ENCODE measurements at places on chromosomes 2 and 18. TPM values are rescaled to one million over a fixed set of nuclear protein-coding genes. Genes with fewer than 3 reads are reported as not detected.
A peak's percentile ranks its signal among the peaks of the same experiment; 100 is the strongest.

DNA sequence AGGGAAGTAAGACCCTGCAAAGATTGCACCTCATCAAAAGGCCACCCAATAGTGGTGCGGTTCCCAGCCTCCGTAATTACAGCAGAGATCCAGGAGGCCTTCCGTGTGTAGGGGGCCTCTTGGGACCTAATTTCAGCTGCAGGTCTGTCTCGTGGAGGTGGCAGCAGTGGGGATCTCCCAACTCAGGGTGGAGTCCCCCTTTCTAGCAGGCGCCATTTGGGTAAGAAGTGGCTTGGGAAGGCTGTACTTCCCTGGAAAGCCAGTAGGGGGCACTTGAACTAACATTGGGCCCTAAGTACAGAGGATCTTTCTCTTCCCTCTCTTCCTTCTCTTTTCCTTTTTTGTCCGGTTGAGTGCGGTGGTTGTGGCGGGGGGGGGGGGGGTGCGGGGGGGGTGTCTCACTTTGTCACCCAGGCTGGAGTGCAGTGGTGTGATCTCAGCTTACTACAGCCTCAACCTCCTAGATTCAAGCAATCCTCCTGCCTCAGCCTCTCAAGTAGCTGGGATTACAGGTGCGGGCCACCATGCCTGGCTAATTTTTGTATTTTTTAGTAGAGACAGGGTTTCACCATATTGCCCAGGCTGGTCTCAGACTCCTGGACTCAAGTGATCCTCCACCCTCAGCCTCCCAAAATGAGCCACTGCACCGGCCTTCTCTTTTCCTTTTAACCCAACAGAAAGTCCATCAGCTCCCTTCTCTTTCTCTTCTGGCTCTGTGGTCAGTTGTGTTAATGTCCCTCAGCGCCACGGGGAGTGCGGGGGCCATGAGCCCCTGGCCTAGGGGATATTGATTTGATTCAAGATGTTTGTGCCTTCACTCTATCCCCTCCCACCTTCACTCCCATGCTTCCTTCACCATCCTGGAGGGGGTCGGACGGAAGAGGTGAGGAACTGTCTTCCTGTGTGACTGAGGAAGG, 32.0 kb downstream of the CENPO start:
- DNase-seq, result peak; percentile 31

GRCh38 chr2:198297350-198297749, 493.0 kb downstream of the PLCL1 start:
- DNase-seq, result no peak

DNA sequence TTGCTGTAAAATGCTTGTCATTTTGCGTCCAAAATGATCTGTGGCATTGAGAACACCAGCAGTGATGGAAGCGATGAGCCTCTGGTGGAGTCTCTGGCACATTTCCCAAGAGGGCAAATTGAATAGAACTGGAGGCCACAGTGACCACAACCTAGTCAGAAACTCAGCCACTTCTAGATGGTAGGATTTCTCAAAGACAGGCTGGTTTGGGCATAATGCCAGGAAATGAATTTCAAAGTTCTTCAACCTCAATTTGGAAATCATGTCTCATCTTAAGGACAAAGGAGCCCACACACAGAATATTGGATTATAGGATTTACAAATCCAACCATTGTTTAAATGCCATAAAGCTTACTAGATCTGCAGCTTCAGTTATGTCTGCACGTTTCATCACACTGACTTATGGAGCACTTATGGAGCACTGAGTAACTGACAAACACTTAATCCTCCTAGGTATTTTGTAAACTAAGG, 132.1 kb downstream of the COL6A3 start:
- no peak for DNase-seq

DNA sequence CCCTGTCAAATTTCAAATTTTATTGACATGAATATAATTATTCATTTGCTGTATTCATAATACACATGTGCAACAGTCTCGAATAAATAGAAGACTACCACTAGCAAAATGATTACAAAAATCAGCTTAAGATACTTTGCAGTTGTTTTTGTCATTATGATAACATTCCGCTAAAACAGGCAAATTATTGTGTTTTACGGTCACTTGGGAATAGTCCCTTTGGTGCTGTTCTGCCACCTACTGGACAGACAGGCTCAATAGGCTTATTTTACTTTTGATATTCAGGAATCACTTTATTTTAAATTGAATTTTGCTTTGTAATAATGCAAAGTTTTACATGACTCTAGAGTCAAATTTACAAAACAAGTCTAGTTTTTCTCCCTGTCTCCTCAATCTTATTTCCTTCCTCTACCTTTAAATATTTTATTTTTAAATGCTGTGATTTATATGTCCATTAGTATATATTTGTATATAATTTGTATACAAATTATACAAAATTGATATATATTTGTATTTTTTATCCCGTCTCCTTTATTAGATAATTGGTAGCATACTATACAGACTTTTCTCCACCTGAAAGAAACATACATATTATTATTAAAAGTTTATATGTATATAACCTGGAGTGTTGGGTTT, 456.3 kb downstream of the DLGAP1 start:
- DNase-seq, result peak; percentile 70

ELOA2 gene
- not detected for total RNA-seq

CHRNG gene
- total RNA-seq, result not detected

- DNase-seq, result no peak
Observed at GRCh38 chr2:15127301-15127700, 433.8 kb downstream of the NBAS start.

DNA sequence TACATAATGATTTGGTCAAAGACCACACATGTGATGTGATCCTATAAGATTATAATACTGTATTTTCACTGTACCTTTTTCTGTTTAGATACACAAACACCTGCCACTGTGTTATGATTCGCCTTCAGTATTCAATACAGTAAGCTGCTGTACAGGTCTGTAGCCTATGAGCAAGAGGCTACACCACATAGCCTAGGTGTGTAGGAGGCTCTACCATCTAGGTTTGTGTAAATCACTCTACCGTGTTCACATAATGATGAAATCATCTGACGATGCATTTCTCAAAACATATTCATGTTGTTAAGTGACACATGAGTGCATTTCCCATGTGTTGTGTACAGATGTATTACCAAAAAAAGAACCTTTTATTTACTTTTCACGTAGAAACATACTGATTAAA, 74.5 kb downstream of the USP40 start:
- DNase-seq, result no peak

GRCh38 chr2:121063471-121063870, 221.5 kb downstream of the TFCP2L1 start:
- no peak for DNase-seq

PSMA8 gene
- not detected for total RNA-seq

- no peak for DNase-seq
Observed at GRCh38 chr2:197163712-197164140, 146.9 kb downstream of the ANKRD44 start.

DDX1 gene
- total RNA-seq, result 106 TPM

GRCh38 chr2:43115881-43116280, 110.5 kb downstream of the ZFP36L2 start:
- no peak for DNase-seq

ZAP70 gene
- total RNA-seq, result 0.12 TPM

DSG2 gene
- 144 TPM for total RNA-seq

GRCh38 chr18:24959051-24959476, 392.9 kb downstream of the ZNF521 start:
- DNase-seq, result no peak

- no peak for DNase-seq
Observed at GRCh38 chr18:8117006-8117371, 492.2 kb upstream of the RAB12 start.

DNA sequence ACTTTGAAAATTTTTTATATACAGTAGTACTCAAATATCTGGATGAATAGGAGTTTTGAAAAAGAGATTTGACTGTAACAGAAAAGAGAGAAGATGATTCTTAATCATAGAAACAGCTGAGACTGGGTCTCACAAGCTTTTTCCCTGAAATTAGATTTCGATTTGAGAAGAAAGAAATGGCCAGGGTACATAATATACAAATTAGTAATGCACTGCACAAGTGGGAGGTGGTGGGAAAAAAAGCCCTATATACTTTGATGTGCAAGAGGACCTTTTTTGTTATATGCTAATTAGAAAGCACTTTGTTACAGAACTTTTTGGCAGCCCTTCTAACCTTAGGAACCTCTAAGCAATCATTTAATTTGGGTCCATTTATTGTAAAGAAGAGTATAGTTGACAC, 62.9 kb downstream of the EML4 start:
- DNase-seq, result no peak

DNA sequence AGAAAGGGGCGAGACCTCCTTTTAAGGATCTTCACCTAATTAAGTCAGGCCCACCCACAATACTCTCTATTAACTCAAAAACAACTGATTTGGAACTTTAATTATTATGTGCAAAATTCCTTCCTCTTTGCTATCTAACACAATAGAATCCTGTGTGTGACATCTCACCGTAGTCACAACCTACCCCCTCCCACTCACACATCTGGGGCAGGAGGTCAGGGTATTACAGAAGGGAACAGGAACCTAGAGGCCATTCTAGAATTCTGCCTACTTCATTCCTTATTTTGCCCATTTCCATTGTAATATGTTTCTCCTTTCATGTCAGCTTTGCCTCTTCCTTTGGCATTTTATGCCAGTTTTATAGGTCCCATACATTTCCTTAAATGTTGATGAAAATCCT, 829.3 kb upstream of the ID2 start:
- no peak for DNase-seq

- no peak for DNase-seq
Observed at GRCh38 chr2:211875488-211875887, 663.1 kb downstream of the ERBB4 start.

- DNase-seq, result no peak
Observed at GRCh38 chr2:120995656-120996190, 260.1 kb downstream of the GLI2 start.

DNA sequence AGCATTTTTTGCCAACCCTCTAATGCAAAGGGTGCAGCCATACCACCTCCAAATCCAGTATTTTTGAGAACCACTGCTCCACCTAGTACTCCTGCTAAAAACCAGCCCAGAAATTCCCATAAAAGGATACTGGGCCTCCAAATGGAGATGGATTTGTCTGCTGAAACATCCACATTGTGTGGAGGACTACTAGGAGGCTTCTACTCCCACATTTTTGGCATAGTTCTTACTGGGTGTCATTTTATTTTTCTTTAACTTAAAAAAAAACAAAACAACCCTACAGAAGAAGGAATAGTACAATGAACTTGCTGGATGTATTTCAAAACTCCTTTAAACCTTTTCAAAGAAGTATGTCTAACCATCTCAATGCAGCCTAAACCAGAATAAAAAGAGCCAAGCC, 219.2 kb downstream of the SRBD1 start:
- DNase-seq, result no peak

DNA sequence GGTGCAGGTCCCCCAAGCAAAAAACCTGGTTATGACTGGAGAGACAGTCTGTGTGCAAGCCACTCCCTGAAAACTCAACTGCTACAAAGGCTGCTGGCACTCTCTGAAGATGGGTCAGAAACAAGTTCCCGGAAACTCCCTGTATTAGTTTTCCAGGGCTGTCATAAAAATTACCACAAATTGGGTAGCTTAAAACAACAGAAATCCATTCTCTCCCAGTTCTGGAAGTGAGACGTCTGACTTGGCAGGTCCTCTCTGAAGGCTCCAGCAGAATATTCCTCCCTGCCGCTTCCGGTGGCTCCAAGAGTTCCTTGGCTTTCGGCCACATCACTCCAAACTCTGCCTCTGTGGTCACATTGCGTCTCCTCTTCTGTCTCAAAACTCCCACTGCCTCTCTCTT, 30.1 kb upstream of the SERPINE2 start:
- no peak for DNase-seq

AFF3 gene
- total RNA-seq, result 5.9 TPM

MC4R gene
- not detected for total RNA-seq

ANKRD29 gene
- total RNA-seq, result 6.6 TPM

AMER3 gene
- total RNA-seq, result 0.49 TPM

ANKRD62 gene
- not detected for total RNA-seq

GRCh38 chr2:9941196-9941995, 10.1 kb upstream of the GRHL1 start:
- DNase-seq, result peak; percentile 37

GRCh38 chr2:36362291-36362690, 6.7 kb downstream of the CRIM1 start:
- no peak for DNase-seq

DNA sequence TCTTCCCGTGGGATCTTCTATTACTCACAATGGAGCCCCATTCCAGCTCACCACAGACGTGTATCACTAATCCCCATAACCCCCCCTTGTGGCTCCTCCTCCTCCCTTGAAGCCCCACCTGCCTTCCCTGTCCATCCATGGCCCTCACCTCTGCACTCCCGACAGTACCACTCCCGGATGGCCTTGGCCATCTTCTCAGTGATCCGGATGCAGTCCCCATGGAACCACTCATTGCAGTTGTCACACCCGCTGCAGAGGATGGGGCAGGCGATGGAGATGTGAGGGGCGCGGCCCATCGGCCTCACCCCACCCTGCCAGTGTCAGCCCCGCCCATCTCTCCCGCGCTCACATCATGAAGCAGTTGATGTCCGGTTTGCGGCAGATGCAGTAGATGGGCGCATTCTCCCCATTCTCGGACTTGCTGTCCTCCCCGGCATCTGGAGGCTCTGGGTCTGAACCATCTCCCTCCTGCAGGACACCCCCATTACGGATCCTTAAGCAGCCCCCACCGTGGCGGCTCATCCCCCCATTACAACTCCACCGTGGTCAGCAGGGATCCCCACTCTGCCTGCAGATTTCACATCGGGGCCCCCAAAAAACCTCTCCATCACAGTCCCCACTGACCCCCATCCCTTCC, 983 bp downstream of the CXXC1 start:
- DNase-seq, result peak; percentile 61

DNA sequence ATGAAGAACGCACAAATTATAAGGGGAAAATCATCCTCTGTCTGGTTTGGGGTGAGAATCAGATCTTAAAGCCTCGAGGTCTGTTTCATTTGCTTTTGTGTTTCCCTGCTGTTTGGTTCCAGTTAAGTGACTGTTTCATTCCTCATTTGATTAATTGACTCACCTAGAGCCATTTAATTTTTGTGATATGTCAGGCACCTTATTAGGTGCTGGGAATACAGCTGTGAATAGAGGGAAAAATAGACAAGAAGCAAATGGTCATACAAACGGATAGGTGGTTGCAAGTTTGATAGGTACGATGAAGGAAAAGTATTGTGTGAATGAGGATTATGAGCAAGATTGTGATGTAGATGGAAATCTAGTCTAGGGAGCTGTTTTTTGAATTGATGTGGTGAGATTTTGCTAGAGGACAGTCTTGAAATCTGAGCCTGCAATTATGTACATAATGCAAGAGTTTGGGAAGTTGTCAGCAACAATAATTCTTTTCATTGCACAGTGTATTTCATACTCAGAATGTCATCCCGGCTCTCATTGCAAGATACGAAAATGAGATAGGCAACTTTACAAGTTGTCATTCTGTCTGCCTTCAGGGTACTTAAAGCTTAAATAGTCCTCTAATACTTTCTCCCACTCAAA, 2.2 kb downstream of the ACSL3 start:
- DNase-seq, result no peak

GRCh38 chr2:229169751-229170150, 101.3 kb downstream of the PID1 start:
- DNase-seq, result no peak

Data from GM23338 (cell line).